ENCODE measurements at places on chromosomes 16 and 17.
A peak's percentile ranks its signal among the peaks of the same experiment; 100 is the strongest.

GRCh38 chr16:7324321-7324720 is 8.3 kb upstream of the RBFOX1 start:
- no peak for DNase-seq

DNA sequence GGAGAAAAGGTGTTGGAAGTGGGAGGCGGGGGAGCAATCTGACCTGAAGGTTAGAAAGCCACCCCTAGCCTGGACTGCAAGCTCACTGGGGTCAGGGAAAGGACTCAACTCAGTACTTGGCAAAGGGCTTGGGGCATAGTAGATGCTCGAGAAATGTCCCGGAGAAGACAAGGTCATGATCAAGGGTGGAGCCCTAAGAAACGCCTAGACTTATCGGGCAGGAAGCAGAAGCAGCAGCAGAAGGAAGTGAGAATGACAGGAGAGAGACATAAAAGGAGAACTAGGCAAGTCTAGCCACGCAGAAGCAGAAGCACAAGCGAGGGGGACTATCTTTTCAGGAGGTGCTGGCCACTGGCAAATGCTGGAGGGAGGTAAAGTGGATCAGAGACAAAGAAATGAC is 10.2 kb downstream of the COTL1 start:
- DNase-seq: no peak

DNA sequence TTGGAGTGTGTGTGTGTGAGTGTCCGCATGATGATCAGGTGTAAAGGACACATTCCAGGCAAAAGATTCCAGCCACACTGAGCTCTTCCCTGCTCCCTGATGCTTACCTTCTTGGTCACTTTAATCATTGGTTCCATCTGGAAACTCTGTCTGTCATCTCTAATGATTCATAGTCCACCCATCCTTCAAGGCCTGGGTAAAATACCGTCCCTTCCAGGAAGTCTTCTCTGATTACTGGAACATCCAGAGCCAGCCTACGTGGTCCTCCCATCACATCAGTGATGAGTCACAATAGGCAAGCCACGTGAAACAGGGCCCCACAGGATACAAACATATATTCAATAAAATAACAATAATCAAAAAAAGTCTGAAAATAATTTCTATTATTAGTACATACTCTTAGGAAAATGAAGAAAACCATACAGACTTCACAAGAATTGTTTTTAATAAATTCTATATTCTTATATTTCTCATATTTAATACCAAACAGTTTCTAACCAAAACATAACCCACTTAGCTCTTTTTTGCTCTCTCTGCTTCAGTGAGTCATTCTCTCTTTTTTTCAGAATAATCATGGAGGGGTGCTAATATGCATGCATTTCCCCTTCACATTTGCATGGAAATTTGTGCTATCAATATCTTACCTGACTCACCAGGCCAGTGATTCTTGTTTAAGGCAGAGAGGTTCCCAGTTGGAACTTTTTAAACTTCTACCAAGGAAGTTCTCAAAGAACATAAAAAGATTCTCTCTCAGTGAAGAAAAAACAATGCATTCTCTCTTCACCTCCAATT is 263.2 kb downstream of the TOX3 start:
- no peak for DNase-seq

DNA sequence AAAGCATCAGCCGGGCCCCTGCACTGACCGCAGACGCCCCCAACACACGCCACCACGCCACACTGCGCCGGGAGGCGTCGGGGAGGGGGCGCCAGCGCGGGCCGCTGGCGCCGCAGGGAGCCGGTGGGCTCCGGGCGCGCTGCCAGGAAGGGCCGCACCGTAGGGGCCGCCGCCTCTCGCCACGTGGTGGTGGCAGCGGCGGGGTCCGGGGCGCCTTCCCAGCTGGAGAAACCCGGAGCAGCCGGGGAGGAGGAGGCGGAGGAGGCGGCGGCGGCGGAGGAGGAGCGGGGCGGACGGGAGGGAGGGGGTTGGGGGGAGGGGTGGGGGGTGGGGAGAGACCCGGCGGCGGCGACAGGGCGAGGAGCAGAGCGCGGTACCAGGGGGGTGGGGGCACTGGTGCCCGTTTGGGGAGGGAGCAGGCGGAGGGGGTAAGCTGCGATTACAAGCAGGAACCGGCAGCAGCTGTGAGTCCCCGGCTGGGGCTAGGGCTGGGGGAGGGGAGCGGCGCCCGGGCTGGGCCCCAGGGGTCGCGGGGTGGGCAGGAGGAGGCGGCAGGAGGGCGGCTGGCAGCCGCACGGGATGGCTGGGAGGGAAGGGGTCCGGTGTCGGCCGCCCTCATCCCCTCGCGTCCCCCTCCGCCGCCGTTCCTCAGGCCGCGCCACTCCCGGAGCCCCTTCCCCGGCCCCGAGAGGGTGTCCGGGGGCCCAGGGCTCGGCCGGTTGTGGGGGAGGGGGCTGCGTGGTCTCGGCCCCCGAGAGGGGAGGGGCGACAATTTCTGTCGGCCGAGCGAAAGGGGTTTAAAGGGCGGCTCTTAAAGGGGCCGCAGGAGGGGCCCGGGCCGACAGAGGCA is at the start of gene TBKBP1:
TBKBP1 (plus strand) TSS at position 431 of the 850 bp plus-strand sequence. CDS start 1,952 bp downstream, outside the sequence.
- DNase-seq: peak; percentile 69

DNA sequence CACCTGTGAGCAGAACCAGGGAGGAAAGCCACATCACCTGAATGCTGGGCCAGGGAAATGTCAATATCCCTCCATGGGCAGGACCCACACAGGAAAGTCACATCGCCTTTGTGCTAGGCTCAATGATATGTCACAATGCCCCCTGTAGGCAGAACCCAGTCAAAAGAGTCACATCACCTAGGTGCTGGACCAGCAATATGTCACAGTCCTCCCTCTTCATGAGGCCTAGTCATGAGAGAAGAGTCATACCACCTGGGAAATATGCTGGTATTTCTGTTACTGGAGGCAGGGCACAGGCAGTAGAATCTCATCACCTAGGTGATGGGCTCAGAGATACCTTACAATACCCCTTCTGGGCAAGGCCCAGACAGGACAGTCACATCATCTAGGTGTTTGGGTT is 1843.4 kb downstream of the TP53TG3F start:
- DNase-seq: no peak

- no peak for DNase-seq
Observed at GRCh38 chr16:21001262-21001661, 100.7 kb downstream of the LYRM1 start.

GRCh38 chr16:57781741-57782606 is 20.3 kb downstream of the KIFC3 start:
- no peak for DNase-seq

GRCh38 chr17:75540923-75541503 is 15.5 kb downstream of the LLGL2 start:
- DNase-seq: no peak
